Activated naive CD4-positive, alpha-beta T cell treated with anti-CD3 and anti-CD28 coated beads, Interleukin-2, amount 50 U/mL, for 16 hours (primary cell): ENCODE measurements at places on chromosomes 5 and 9.
A peak's percentile ranks its signal among the peaks of the same experiment; 100 is the strongest.

DNA sequence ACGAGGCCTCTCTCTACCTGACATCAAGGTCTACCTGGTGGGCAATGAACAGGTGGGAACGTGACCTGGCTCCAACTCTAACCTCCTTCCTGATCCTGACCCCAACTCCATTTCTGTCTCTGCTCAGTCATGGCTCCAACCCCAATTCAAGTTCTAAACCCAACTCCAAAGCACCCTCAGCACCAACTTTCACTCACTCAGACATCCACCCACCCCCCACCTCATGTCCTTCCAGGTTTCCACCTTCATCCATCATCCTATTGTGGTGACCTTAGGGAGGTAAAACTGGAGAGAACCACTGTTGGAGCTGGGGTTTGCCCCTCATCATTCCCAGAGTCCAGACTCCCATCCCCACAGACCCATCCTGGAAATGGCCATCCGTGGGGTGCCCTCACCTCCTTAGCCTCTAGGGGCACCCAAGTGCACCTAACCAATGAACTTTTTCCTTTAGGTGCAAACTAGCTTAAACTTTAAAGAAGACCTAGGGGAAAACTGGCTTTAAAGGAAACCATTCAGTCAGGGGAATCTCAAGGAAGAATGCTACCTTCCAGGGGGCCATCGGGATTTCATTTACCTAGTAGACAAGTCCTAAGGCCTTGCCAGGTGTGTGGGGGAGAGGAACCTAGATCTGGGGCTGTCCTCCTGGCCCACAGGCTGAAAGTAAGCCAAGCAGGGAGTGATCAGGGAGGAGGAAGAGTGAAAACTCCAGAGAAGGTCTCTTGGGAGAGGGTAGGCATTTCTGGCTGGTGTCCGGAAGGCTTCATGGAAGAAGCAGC, 11.3 kb downstream of the RGS14 start:
- DNase-seq, result peak; percentile 40

GRCh38 chr5:106418196-106418595, 1252.5 kb downstream of the EFNA5 start:
- no peak for DNase-seq

GRCh38 chr9:122332083-122332482, 38.7 kb upstream of the PTGS1 start:
- DNase-seq, result no peak

- no peak for DNase-seq
Observed at GRCh38 chr9:137168904-137169856, 671 bp downstream of the LRRC26 start.

- no peak for DNase-seq
Observed at GRCh38 chr9:111147041-111147440, 108.8 kb upstream of the LPAR1 start.

DNA sequence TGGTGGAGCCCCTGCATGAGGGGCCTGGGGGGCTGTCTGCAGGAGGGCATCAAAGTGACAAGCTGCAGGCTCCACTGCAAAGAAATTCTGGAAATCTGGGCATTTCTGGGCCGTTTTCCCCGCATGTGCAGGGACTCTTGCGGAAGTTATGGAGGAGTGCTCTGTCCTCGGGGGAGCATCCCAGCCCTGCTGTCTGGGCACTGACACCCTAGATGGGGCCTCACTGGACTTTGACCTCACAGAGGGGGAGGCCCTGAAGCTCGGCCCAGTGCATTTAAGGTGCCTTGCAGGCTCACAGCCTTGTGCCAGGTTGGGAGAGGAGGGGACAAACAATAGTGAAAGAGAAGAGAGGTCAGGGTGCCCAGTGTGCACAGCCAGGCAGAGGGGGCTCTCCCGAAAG, 35.4 kb downstream of the LHX3 start:
- no peak for DNase-seq

GRCh38 chr9:21677834-21678233, 124.6 kb upstream of the MTAP start:
- DNase-seq, result no peak

GRCh38 chr5:149631506-149631905, 50.2 kb downstream of the ARHGEF37 start:
- no peak for DNase-seq

GRCh38 chr5:55986931-55987330, 7.8 kb downstream of the IL6ST start:
- DNase-seq, result no peak

DNA sequence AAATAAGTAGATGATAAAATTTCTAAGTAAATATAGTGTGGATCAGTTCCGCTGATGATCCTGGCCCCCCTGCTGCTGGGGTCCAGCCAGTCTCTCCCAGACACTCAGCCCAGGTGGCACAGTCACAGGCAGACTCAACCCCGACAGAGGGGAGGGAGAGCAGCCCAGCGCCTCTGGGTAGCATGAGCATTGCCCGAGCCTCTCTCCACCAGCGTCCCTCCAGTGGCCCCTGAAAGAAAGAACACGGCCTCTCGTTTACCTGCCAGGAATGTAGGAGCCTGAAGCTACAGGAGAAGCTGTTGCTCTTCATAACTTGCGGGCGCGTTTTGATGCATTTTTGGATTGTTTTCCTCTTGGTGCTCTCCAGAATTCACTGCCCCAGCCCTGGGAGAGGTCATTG, 68.8 kb upstream of the ICE1 start:
- no peak for DNase-seq

DNA sequence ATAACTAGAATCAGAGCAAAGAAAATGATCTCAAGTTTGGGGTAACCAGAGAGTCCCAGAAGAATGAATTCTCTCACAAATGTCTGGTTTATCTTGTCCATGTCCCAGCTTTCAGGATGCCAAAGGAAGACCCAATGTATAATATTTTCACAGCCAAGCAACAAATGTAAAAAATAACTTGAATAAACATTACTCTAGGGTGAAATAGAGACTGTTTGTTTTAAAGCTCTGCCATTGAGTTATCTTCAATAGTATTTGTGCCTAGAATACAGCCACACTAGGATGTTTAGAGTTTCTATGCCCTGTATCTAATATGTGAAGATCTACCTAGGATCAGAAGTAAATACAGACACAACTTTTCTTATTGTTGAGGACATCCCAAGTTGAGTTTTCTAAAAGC, at the start of gene OR13C4:
Gene OR13C4 (minus strand): TSS at position 101 of the 400 bp plus-strand sequence. CDS start 0 bp downstream, at position 101.
- DNase-seq, result no peak

GRCh38 chr5:79107020-79107796, 4.4 kb upstream of the BHMT start:
- DNase-seq, result no peak

DNA sequence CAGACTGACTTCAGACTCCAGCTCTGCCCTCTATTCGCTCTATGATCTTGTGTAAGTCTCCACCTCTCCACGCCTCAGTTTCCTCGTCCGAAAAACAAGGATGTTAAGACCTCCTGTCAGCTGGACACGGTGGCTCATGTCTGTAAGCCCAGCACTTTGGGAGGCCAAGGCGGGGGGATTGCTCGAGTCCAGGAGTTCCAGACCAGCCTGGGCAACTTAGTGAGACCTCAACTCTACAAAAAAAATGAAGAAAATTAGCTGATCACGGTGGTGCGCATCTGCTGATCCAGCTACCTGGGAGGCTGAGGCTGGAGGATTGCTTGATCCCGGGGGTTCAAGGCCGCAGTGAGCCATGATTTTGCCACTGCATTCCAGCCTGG, 36.6 kb upstream of the GABRP start:
- DNase-seq, result no peak

- DNase-seq, result no peak
Observed at GRCh38 chr9:114845373-114845772, 39.5 kb upstream of the TNFSF15 start.

GRCh38 chr5:141870871-141871270, 7.3 kb downstream of the PCDH1 start:
- DNase-seq, result no peak
